ENCODE measurements at places on chromosomes 12 and 14. TPM values are rescaled to one million over a fixed set of nuclear protein-coding genes. Genes with fewer than 3 reads are reported as not detected.

The CLEC2B gene
- total RNA-seq: 8.3 TPM

The NANOG gene
- not detected for total RNA-seq

The KLRC1 gene
- not detected for total RNA-seq

The ANP32D gene
- total RNA-seq: not detected

The TUNAR gene
- not detected for total RNA-seq

The ZNF891 gene
- 1.5 TPM for total RNA-seq

- H3K4me1 ChIP-seq: no peaks in the 10 kb centered on the region
- DNase-seq: no peak
- H3K36me3 ChIP-seq: no peaks in the 10 kb centered on the region
- no peak overlapping the region for H3K4me3 ChIP-seq
- H3K27me3 ChIP-seq: peaks cover 9% of the 10 kb centered on the region
These were observed 86.4 kb downstream of the RFX4 start for GRCh38 chr12:106669216-106669615.

- no peak overlapping the region for H3K27ac ChIP-seq
- no peak for DNase-seq
- no peak overlapping the region for H3K4me3 ChIP-seq
- H3K27me3 ChIP-seq: no peaks in the 10 kb centered on the region
These were observed 31.5 kb downstream of the DUSP16 start for GRCh38 chr12:12531194-12531593.

GRCh38 chr12:115716551-115716950 is 560.9 kb downstream of the MED13L start:
- no peaks in the 10 kb centered on the region for H3K27me3 ChIP-seq
- no peaks in the 10 kb centered on the region for H3K4me1 ChIP-seq
- DNase-seq: no peak
- H3K36me3 ChIP-seq: no peaks in the 10 kb centered on the region

GRCh38 chr12:110791589-110791988 is 48.9 kb upstream of the PPP1CC start:
- H3K4me1 ChIP-seq: no peaks in the 10 kb centered on the region
- no peak overlapping the region for H3K4me3 ChIP-seq
- no peak overlapping the region for H3K27ac ChIP-seq
- H3K36me3 ChIP-seq: no peaks in the 10 kb centered on the region

GRCh38 chr14:100345711-100346110 is 22.6 kb downstream of the SLC25A47 start:
- no peak overlapping the region for H3K4me3 ChIP-seq
- no peaks in the 10 kb centered on the region for H3K4me1 ChIP-seq
- H3K27ac ChIP-seq: no peak overlapping the region
- DNase-seq: no peak
- peaks cover 40% of the 10 kb centered on the region for H3K36me3 ChIP-seq

DNA sequence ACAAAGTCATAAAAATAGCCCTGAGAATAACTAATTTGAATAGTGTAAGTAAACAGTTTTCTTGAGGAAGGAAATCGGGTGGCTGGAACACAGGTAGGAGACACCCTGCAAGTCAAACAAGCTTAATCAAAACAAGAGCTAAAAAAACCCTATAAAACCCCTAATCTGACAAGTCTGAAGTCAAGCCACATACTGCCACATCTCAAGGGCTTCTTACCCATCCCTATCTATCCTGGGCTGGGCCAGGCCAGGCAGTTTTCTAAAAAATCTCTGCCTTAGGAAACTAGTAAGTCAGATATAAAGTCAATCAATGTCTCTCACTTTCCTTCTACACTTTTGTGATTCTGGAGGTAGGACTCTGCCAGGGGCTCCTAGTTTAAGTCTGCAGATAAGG is 15.3 kb downstream of the UBE2N start:
- H3K27me3 ChIP-seq: no peaks in the 10 kb centered on the region
- no peak for DNase-seq
- no peak overlapping the region for H3K4me3 ChIP-seq
- peaks cover 83% of the 10 kb centered on the region for H3K4me1 ChIP-seq

DNA sequence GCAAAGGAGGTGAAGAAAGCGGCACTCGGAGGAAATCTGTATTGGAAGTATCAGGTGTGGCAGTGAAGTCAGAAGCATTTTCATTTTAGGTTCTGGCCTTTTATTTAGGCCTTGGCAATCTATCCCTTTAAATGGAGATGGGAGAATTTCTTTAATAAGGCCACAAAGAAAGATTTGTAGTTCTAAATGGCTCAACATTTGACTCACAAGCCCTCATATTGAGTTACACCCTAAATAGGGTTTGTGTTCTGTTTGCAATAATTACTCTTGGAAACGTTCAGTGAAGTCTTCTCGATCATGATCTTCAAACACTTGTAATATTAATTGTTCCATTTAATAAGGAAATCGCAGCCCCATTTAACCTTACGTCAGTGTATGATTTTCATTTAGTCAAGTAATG is 25.3 kb upstream of the TMEM260 start:
- no peak for DNase-seq
- no peak overlapping the region for H3K4me3 ChIP-seq
- no peaks in the 10 kb centered on the region for H3K27me3 ChIP-seq

- DNase-seq: no peak
- H3K4me1 ChIP-seq: no peaks in the 10 kb centered on the region
- H3K4me3 ChIP-seq: no peak overlapping the region
- no peaks in the 10 kb centered on the region for H3K27me3 ChIP-seq
- no peaks in the 10 kb centered on the region for H3K36me3 ChIP-seq
These were observed 181.7 kb downstream of the NPAS3 start for GRCh38 chr14:33120341-33120740.

DNA sequence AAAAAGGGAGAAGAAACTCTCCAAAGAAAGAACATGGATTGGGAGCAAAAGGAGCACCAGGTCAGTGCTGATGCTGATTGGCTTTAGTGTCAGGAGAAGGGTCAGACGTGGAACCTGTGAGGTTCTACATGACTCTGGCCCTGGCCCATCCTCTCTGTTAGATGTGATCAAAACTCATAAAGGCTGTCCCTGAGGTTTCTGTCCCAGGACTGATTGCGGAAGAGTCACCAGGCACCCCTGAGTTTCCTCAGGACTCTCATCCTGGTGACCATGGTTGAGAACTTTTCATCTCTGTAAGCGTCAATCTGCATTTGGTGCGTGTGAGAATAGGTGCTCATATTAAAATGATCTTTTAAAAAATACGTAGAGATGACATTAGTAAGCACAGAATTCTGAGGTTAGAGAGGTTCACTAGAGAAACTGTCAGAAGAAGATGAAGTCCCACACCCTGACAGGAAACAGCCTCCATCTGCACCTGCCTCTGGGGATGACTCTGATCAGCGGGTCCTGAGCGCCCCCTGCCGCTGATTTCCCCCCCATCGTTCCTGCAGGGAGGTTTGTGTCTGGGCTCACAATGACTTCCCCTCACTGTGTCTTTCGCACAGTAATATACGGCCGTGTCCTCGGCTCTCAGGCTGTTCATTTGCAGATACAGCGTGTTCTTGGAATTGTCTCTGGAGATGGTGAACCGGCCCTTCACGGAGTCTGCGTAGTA is 741.8 kb downstream of the TMEM121 start:
- H3K36me3 ChIP-seq: no peaks in the 10 kb centered on the region
- no peak for DNase-seq
- H3K27ac ChIP-seq: no peak overlapping the region
- H3K4me3 ChIP-seq: no peak overlapping the region
- no peaks in the 10 kb centered on the region for H3K27me3 ChIP-seq

- H3K4me1 ChIP-seq: no peaks in the 10 kb centered on the region
- H3K27ac ChIP-seq: no peak overlapping the region
- H3K4me3 ChIP-seq: no peak overlapping the region
- H3K27me3 ChIP-seq: no peaks in the 10 kb centered on the region
- H3K36me3 ChIP-seq: no peaks in the 10 kb centered on the region
- no peak for DNase-seq
These were observed 98.1 kb downstream of the KLRB1 start for GRCh38 chr12:9509464-9510161.

GRCh38 chr12:91818227-91819131 is 327.2 kb downstream of the BTG1 start:
- no peaks in the 10 kb centered on the region for H3K4me1 ChIP-seq
- H3K27ac ChIP-seq: no peak overlapping the region
- no peaks in the 10 kb centered on the region for H3K36me3 ChIP-seq
- DNase-seq: no peak
- no peak overlapping the region for H3K4me3 ChIP-seq
- H3K27me3 ChIP-seq: no peaks in the 10 kb centered on the region

DNA sequence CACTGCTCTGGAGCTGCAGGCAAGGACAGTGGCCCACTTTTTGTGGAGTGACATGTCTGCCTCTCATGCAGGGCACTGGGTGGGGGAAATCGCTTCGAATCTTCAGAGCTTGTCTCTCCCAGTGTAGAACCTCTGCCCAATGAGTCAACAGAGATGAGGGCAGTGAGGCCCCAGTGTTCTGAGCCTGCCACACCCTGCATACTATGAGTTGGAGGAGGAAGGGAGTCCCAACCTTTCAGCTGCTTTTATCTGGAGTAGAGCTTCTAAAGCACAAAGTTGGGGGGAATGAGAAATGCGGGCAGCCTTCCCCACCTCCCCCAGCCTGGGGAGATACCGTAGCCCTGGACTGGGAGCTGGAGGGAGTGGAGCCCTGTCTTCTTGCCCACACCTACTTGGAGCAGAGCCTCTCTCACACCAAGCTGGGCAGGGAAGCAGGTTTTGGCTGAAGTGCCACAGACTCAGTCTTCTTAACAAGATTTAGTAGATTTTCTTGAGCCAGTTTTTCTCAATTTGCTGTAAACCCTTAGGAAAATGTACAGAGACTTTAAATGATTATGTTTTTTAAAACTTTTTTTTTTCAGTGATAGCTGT is 159.1 kb downstream of the ADGRD1 start:
- DNase-seq: no peak
- peaks cover 3% of the 10 kb centered on the region for H3K4me1 ChIP-seq
- H3K27me3 ChIP-seq: no peaks in the 10 kb centered on the region
- no peaks in the 10 kb centered on the region for H3K36me3 ChIP-seq
- H3K27ac ChIP-seq: no peak overlapping the region

DNA sequence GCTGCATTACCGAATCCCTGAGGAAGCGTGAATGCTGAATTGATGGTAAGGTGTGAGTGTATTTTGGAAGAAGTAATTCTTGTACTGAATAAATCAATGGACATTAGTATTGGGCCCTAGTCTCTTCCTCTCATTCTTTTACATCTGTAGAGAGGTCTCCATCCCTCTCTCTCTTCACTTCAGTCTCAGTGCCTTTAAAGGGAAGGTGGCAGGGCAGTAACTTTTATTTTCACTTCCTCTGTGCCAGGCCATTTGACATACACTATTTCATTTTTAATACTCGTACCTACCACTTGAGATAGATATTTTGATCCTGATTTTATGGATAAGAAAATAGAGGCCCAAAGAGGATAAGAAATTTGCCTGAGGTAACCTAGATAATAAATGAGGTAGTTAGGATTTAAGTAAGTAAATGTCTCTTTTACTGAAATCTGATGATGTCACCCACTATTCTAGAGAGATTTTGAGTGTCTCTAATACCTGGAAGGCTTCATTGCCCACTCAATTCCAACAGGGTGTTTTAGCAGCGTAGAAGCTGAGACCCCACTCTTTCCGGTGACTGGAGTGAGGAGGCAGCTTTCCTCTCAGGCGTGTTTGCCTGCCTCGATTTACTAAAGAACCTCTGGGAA is 177.9 kb upstream of the PRICKLE1 start:
- no peaks in the 10 kb centered on the region for H3K4me1 ChIP-seq
- no peak overlapping the region for H3K4me3 ChIP-seq
- H3K27ac ChIP-seq: no peak overlapping the region
- DNase-seq: no peak
- no peaks in the 10 kb centered on the region for H3K36me3 ChIP-seq
- H3K27me3 ChIP-seq: no peaks in the 10 kb centered on the region

DNA sequence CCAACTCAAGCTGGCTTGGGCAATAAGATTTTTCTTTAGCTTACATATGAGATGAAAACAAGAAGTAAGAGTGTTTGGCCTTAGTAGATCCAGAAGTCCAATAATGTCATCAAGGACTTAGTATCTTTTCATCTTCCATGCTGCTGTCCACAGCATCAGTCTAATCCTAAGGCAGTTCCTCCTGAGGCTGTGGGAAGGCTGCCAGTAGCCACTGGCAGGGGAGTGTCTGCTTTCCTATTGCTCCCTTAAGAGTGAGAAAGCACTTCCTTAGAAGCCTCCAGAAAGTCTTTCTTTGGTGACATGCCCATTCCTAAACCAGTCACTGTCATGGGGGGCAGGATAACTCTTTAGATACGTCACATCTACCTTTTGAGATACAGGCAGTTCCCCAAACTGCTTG is 317.7 kb downstream of the BMP4 start:
- no peaks in the 10 kb centered on the region for H3K27me3 ChIP-seq
- no peak overlapping the region for H3K4me3 ChIP-seq
- H3K36me3 ChIP-seq: no peaks in the 10 kb centered on the region
- no peak for DNase-seq

GRCh38 chr12:45231515-45232145 is 15.7 kb downstream of the ANO6 start:
- peaks cover 67% of the 10 kb centered on the region for H3K4me1 ChIP-seq
- H3K27me3 ChIP-seq: no peaks in the 10 kb centered on the region
- no peak for DNase-seq
- H3K27ac ChIP-seq: peak overlapping the region; percentile 97

DNA sequence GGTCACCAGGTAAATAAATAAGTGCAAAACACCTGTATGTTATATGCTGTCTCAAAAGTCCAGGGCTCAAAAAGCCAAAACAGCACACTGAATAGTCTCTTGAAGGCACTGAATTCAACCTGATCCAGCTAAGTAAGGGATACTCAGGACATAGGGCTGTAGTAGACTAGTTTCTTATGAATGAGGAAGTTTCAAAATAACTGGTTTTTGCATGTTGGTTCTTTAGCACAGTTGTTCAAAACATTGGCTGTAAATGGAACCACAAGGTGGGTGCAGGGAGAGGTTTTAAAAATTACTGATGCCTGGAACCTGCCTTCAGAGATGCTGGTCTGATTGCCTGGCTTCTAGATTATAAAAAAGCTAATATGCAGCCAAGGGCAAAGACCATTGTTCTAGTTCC is 34.1 kb downstream of the NDUFA12 start:
- no peaks in the 10 kb centered on the region for H3K27me3 ChIP-seq
- no peaks in the 10 kb centered on the region for H3K4me1 ChIP-seq
- no peak overlapping the region for H3K4me3 ChIP-seq

- H3K4me3 ChIP-seq: no peak overlapping the region
- peak; percentile 72 for DNase-seq
- no peaks in the 10 kb centered on the region for H3K27me3 ChIP-seq
- peaks cover 18% of the 10 kb centered on the region for H3K36me3 ChIP-seq
These were observed 47.9 kb downstream of the ANKRD9 start for GRCh38 chr14:102461490-102462338.

- no peaks in the 10 kb centered on the region for H3K36me3 ChIP-seq
- DNase-seq: no peak
- H3K4me3 ChIP-seq: no peak overlapping the region
- no peaks in the 10 kb centered on the region for H3K27me3 ChIP-seq
- H3K27ac ChIP-seq: peak overlapping the region; percentile 48
These were observed 157.0 kb upstream of the RMST start for GRCh38 chr12:97305651-97306050.

GRCh38 chr12:125619723-125620122 is 554.5 kb downstream of the AACS start:
- H3K36me3 ChIP-seq: no peaks in the 10 kb centered on the region
- DNase-seq: no peak
- no peak overlapping the region for H3K4me3 ChIP-seq
- no peak overlapping the region for H3K27ac ChIP-seq
- no peaks in the 10 kb centered on the region for H3K27me3 ChIP-seq
